ENCODE measurements at places on chromosomes 16 and 17. TPM values are rescaled to one million over a fixed set of nuclear protein-coding genes. Genes with fewer than 3 reads are reported as not detected.

- DNase-seq, result no peak
These were observed 74.0 kb upstream of the SIAH1 start for GRCh38 chr16:48459167-48459566.

DNA sequence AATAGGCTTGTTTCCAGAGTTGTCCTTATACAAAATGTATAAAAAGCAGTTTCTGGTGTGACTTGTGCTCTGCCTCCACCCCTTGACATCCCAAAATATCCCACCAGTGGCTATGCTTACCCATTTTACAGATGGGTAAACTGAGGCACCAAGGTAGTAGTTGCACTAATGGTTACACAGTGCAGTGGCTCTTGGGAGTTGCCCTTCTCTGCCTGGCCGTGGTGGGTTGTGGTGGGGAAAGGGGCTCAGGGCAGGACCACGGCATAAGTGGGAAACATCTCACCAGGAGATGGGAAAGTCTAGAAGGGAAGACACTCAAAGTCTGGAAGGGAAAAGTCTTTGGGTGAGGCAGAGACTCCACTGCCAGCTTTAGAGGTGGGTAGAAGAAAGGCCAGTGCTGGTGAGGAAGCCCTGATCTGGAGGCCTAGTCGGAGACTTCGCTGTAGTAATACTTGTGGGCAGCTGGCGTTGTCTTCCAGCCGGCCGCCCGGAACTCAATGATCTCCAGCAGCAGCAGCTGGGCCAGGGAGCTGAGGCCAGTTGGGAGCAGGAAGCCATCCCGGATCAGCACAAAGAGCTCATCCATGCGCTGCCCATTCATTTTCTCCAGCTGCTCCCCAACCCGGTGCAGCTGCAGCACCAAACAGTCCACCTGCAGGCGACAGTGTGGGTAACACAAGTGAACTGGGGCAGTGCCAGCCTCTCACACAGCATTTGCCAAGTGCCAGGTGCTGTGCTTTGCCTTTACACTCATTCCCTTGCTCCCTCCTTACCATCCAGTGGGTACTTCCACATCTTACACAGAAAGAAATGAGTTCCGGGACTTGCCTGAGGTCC, 4.5 kb downstream of the MIF4GD start:
- no peak for DNase-seq

GRCh38 chr17:41417127-41417526, 7.3 kb downstream of the KRT37 start:
- DNase-seq, result no peak

DNA sequence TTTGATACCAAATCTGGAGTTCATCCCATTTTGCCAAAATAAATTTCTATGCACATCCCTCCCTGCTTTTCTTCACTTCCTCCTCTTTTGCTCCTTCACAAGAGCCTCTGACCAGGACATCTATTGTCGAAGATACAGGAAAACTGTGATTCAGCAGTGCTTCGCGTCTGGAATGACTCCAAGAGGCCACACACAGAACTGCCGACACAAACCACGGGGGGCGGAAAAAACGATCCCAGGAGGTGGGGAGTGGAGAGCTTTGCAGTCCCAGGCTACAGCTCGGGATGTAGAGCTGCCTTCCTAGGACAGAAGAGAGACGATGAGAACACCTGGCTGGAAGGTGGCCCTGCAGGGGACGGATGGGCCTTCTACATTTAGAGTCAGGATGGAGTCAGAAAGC, 102.8 kb downstream of the XYLT1 start:
- DNase-seq, result no peak

DNA sequence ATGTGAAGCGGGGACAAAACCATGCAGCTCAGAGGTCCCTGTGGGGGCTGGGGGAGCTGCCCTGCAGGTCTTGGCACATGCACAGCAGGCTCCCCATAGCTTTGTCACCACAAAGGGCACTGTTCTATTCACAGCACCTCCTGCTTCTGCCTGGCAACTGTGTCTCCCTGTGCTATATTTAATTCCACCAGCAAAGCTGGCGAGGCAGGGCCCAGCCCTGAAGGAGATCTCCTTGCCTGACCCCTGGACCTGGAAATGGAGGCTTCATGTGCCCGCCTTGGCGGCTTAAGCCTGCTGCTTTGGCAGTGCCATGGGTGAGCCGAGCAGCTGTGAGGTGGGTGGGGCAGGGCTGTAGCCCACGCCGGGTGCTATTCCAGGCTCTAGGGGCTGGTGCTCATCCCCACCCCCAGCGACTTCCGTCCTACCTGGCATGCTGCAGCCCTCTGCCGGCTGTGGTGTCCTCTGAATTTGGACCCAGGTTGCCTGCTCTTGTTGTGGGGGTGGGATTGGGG, 6.8 kb downstream of the LDHD start:
- DNase-seq, result no peak

GRCh38 chr17:50051082-50051576, 4.8 kb upstream of the ITGA3 start:
- DNase-seq, result no peak

- no peak for DNase-seq
These were observed 7.6 kb upstream of the CNP start for GRCh38 chr17:41959030-41959335.

GRCh38 chr16:35174016-35174415, 1714.6 kb downstream of the TP53TG3F start:
- DNase-seq, result no peak

GRCh38 chr17:73266796-73267195, 5.1 kb upstream of the CPSF4L start:
- no peak for DNase-seq

DNA sequence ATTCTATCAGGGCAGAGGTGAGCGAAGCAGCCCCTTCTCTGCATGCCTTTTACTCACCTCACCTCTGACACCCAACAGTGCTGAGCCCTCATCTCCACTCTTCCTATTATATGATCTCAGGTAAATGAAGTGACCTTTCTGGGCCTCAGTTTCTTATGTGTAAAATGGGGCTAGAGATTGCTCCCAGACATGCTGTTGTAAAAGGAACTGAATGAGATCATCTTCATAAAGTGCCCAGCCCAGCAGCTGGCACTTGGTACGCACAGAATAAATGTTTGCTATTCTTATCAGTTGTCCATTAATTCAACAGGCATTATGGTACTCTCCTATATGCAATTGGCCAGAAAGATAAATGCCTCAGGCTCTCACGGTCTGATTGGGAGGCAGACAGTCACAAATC, 4.5 kb upstream of the GALK1 start:
- no peak for DNase-seq

DNA sequence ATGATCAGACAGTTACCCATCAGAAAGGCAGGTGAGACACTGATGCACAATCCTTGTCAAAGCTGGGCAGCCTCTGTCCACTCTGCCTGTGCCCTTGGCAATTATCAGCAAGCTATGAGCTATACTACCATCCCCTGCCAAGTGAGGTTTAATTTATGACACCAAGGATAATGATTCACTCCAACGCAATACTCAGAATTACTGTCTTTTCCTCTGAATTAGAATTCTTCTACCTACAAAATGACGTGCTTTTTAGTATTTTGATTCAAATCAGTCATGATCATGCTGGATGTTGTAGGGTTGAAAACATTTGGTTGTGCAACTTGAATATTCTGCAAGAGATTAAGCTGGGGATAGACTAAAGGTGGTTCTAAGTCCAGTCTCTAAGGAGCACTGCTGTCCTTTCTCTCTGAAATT, 116.8 kb upstream of the SOX9 start:
- no peak for DNase-seq

The IRX5 gene
- polyA plus RNA-seq, result 8.7 TPM

The SLFN14 gene
- 0.17 TPM for polyA plus RNA-seq

The SLC12A3 gene
- 15.8 TPM for polyA plus RNA-seq

The PDILT gene
- 0.19 TPM for polyA plus RNA-seq
